ENCODE measurements at places on chromosomes 16 and 17.

GRCh38 chr16:5415123-5415522, 317.5 kb upstream of the EEF2KMT start:
- DNase-seq: no peak

- no peak for DNase-seq
Measured at GRCh38 chr16:86052926-86053325, 154.0 kb downstream of the IRF8 start.

DNA sequence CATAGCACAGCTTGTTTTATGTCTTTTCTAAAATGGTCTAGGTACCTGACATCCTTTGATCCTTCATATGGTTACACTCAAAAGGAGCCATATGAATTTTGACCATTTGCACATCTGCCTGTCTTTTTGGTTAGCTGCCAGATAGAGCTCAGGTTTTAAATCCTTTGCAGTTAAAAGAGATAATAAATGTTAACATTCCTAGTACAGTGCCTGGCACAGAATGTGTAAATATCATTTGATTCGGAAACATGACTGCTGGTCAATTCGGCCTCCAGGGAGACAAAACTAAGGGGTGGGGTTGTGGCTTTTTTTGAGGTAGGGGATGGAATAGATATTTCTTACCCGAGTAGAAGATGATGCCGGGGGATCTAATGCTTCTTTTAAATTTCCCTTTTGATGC, 64.2 kb downstream of the FTO start:
- DNase-seq: no peak

- no peak for DNase-seq
Measured at GRCh38 chr17:50052241-50052796, 3.6 kb upstream of the ITGA3 start.

GRCh38 chr17:78111727-78112517, 16.6 kb downstream of the TMC6 start:
- no peak for DNase-seq

DNA sequence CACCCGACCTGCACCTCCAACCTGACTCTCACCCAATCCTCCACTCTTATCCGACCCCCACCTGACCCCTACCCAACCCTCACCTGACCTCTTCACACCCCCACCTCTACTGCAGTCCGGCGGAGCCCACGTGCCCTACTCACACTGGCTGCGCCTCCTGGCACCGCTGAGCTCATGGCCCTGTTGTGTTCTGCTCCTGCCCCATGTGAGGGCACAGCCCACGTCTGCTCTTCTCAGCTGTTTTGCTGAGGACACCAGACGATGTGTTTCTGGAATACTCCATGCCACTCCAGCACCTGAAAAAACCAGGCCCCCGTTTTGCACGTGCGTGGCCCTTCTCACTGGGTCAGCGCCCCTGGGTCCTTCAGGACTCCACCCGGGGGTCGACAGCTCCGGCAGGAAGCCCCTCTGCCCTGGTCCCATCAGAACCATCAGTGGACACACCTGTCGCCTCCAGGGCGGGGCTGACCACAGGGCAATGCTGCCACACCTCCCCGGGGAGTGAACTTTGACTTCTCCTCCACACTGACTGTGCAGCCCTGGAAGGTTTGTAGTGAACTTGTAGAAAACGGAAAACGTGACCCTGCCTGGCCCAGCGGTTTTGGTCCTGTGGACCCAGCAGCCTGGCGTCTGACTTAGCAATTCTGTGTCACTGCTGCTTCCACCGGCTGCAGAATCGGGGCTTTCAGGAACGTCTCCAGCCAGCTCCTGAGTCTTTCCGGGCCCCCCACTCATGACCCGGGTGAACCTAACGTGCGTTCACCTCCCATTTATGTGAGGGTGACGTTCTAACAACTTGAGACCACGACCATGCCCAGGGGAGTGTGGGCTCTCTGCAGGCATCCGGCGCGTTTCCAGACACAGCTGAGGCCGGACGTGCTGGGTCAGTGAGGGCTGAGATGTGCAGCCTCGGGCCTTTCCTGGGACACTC, 5.7 kb upstream of the RAB40B start:
- DNase-seq: no peak

- DNase-seq: no peak
Measured at GRCh38 chr16:67428146-67428731, 2.7 kb upstream of the HSD11B2 start.

GRCh38 chr17:68142595-68142994, 105.2 kb upstream of the AMZ2 start:
- DNase-seq: no peak

GRCh38 chr16:57377080-57377841, 5.0 kb downstream of the CX3CL1 start:
- DNase-seq: no peak

- DNase-seq: peak; percentile 53
Measured at GRCh38 chr17:34254651-34255380, at the start of gene CCL2. TSS of gene CCL2 (plus strand) at chr17:34255285. CDS start at chr17:34255350, 65 bp downstream.

DNA sequence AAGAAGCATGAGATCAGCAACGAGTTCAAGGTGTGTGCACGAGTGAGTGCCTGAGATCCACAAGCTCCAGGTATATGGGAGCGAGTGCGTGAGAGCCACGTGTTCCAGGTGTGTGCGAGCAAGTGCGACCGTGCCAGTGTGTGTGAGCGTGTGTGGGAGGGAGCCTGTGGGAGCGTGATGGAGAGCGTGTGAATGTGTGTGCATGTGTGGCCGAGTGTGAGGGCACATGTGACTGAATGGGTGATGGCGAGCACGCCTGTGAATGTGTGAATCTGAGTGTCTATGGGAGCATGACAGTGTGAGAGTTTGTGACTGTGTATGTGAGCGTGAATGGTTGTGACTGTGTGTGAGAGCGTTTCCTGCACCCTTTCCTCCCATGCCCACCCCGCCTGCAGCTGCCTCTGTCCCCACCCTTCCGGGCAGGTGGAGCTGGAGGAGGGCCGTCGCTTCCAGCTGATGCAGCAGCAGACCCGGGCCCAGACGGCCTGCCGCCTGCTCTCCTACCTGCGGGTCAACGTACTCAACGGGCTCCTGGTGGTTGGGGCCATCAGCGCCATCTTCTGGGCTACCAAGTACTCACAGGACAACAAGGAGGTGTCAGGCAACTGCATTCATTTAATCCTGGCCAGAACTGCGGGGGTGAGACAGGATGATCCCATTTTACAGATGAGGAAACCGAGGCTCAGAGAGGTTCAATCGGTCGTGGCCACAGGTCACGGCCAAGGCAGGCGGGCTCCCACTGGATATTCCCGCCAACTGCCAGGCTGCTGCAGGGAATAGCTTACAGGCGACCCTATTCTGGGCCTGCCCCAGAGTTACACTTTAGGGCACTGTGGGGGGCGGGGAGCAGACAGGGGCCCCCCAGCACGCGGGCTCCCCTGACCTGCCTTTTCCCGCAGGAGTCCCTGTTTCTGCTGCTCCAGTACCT, 3.7 kb downstream of the TMC8 start:
- no peak for DNase-seq

- DNase-seq: no peak
Measured at GRCh38 chr17:15436473-15437302, 30.7 kb downstream of the CDRT4 start.

DNA sequence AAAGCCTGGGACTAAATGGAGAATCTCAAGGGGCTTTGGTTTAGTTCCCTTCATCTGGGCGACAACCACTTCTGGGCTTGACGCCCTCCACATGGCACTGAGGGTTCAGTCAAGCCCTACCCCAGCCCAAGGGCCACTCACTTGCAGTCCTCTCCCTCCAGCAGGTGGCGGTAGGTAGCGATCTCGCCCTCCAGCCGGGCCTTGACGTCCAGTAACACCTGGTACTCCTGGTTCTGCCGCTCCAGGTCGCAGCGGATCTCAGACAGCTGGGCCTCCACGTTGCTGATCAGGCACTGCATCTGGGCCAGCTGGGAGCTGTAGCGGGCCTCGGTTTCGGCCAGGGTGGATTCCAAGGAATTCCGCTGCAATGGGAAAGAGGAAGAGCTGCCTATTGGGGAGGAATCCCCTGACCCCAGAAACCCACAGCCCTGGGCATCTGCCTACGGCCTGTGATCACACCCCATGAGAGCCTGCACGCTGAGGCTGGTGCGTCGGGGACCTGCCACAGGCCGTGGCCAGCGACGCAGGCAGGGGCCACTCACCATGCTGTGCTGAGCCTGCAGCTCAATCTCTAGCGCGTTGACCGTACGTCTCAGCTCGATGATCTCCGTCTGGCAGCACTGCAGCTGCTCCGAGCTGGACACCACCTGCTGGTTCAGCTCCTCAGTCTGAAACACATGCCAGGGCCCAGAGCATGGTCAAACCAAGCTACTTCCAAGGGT, 2.7 kb downstream of the KRT36 start:
- no peak for DNase-seq

DNA sequence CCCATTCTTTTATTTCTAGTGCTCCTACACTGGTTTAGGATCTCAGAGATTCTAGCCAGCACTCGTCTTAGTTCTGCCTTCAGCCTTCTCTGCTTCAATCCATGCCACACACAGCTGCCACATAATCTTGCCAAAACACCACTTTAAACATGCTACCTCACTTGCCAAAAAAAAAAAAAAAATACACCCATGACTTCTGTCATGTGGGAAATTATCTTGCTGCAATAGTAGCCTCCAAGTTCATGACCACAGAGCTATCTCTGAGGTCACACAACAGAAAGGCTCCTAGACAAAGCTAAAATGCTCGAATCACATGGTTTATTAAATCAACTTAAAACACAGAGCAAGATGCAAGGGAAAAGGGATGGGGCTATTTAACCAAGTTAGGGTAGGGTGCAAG, 18.1 kb downstream of the FZD2 start:
- no peak for DNase-seq

GRCh38 chr16:4386451-4386805, 14.8 kb downstream of the VASN start:
- no peak for DNase-seq

DNA sequence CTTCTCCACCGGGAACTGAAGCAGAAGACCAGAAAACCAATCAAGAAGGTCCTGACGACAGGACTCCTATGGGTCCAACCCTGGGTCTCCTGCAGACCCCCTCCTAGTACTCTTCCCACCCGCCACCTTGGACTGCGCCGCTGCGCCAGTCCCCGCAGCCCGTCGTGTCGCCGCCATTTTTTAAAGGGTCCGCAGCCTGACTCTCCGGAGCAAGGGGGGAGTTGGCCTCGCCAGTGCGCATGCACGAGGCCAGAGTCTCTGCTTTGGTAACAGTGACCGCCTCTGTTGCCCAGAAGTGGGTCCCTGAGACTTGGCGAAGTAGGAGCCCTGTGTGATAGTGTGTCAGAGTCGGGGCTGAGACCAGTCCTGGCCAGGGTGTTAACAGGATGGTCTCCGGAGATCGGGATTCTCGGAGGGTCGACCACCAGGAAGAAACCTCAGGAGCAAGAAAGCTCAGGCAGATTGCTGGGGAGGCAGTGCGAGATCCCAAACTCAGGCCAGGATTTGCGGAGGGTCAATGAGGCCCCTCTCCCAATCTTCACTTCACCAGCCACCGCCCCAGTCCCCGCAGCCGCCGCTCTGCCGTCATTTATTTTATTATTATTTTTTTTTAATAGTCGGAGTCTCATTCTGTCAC, 612.5 kb downstream of the KCNJ18 start:
- DNase-seq: no peak

GRCh38 chr17:27413792-27414191, 42.5 kb upstream of the KSR1 start:
- DNase-seq: no peak

DNA sequence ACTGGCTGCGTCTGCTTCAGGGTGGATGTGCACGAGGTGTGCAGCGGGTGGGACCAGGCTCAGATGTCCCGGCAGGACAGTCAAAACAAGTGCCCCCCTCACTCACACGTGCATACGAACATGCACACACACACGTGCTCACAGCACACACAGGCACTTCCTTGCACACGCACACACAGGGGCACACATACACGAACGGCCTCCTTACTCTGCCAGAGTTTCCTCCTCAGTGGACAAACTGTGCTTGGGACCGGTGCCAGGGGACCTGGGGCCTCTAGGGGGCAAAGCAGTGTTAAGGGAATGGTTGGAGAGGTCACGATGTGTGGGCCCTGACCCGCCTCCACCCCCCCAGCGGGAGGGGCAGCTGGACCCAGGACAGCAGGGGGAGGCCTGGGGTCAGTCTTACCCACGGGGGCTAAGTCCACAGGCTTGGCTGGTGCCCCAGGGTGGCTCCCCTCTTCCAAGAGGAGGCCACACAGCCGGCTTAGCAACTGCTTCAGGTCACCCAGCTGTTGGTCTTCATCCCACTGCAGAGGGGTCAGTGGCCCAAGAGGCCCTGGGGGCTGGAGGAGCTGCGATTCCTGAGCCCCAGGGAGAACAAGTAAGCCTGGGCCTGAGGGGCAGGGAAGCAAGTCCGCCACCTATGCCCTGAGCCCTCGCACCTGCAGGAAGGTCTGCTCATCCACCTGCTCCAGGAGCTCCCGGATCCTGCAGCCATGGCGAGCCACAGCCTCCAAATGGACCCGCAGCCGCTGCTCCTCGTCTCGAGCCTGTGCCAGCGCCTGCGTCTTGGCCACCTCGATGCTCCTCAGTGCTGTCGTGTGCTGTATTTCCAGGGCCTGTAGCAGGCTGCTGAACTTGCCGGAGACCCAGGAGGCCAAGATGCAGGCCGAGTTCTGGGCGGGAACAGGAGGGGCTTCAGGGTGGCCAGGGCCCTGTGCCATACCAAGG, 4.9 kb downstream of the TRIM65 start:
- no peak for DNase-seq

GRCh38 chr17:44919885-44920564, 4.7 kb upstream of the GFAP start:
- DNase-seq: no peak

DNA sequence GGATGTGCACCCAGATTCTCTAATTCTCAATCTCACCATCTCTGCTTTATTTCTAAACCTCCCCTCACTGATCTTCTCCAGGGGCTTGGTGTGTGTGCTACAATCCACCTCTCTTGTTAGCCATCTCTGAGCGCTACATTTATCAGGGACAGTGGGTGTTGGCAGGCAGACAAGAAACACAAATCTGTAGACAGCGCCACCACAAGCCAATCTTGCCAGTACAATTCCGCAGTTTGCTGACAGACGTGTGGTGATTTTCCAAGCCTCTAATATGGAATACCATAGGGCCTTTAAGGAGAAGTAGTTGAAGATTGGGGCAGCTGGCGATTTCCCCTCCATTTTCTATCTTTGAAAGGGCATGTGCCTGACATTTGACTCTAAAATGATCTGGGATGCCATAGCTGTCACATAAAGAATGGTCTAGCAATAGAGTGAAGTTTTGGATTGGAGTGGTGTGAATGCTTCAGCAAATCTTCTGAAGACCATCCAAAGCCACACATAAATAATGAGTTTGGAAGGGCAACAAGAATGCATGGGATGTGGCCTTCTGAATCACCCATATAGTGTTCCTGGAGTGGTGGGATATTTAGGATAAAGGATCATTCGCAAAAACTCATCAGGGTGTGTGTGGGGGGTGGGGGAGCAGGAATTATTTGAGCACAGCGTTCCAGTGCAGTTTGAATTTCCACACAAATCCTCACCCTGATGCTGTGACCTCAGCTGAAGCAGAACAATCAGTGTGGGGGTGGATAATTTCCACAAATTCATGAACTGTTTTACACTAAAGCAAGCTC, 12.0 kb upstream of the ANKFN1 start:
- DNase-seq: no peak

- DNase-seq: no peak
Measured at GRCh38 chr17:45997624-45998023, 1.4 kb upstream of the STH start.

- peak; percentile 95 for DNase-seq
Measured at GRCh38 chr17:42798383-42799380, at the start of the genes CNTD1 and COA3. TSS of gene CNTD1 (plus strand) at chr17:42798861. CDS start at chr17:42799068, 207 bp downstream. TSS of gene COA3 (minus strand) at chr17:42798704. CDS start at chr17:42798681, 23 bp downstream.
